ENCODE measurements at places on chromosomes 3 and 15.

- no peak for DNase-seq
These were observed 72.9 kb downstream of the MOBP start for GRCh38 chr3:39540162-39540921.

- no peak for DNase-seq
These were observed 352.1 kb upstream of the AZI2 start for GRCh38 chr3:28700728-28701127.

GRCh38 chr3:147423798-147424580 is 14.8 kb downstream of the ZIC1 start:
- DNase-seq, result no peak

DNA sequence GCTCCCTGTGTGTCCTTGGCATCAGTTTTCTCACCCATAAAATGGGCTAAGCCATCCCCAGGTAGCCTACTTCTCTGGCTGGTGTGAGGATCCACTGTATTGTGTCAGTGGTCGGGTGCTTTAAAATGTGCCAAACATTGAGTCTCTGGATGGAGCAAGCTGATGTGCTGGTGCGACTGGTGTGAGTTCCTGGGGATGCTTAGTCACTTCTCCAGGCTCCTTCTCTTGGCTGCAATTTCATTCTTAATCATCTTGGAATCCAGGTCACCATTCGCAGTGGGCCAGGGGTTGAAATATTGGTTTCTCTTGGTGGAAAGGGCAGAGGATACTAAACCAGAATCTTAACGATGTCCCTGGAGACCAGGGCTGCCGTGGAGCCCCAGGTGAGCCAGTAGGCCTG is 29.3 kb downstream of the SCN5A start:
- DNase-seq, result no peak

- DNase-seq, result no peak
These were observed 1.2 kb downstream of the TGM4 start for GRCh38 chr3:44875596-44875995.

DNA sequence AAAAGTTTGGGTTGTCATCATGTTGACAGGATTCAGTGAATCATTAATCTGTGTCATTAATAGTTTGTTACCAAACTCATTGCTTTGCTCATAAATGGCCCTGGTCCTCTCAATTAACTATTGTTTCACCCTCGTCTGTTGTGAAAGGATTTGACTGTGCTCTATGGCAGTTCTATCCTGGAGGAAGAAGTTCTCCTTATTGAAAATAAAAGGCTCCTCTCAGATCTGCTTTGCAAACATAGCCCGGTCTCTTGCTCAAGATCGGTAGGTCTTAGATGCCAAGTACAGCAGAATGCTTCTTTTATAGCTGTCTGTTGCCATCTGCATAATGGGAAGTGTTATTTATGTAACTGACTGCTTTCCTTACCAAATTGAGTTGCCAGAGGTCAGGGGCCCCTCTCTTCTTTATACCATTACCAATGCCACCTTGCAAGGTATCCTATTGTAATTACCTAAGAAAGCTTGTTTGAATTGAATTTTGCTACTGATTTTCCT is 146.5 kb downstream of the EBLN2 start:
- DNase-seq, result no peak

DNA sequence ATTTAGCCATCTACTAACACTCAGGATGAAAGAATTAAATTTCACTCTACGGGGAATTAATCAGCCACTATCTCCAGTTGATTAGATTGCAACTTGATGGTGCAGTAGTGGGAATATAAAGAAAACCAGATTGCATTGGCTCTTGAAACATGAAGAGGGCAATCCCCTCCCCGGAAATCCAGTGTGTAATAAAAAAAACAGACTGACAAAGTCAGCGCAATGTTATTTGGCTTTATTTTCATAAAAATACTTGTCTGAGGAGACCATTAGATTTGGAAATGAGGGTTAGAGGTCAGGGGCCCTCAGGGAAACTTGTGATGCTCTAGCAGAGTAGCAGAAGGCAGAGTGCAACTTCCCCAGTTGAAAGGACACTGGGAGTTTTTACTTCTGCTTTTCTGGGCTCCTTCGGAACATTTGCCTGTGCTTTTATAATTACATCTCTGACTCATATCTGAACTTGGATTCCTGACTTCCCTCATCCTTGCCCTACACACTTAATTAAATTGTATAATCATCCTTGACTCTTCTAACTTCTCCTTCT is 326.8 kb downstream of the TUSC7 start:
- DNase-seq, result no peak
